NCI-H1930 (cell line): ENCODE measurements at places on chromosomes 3 and 15.

GRCh38 chr15:73143763-73144155 lies 91.5 kb downstream of the NEO1 start:
- DNase-seq, result no peak

DNA sequence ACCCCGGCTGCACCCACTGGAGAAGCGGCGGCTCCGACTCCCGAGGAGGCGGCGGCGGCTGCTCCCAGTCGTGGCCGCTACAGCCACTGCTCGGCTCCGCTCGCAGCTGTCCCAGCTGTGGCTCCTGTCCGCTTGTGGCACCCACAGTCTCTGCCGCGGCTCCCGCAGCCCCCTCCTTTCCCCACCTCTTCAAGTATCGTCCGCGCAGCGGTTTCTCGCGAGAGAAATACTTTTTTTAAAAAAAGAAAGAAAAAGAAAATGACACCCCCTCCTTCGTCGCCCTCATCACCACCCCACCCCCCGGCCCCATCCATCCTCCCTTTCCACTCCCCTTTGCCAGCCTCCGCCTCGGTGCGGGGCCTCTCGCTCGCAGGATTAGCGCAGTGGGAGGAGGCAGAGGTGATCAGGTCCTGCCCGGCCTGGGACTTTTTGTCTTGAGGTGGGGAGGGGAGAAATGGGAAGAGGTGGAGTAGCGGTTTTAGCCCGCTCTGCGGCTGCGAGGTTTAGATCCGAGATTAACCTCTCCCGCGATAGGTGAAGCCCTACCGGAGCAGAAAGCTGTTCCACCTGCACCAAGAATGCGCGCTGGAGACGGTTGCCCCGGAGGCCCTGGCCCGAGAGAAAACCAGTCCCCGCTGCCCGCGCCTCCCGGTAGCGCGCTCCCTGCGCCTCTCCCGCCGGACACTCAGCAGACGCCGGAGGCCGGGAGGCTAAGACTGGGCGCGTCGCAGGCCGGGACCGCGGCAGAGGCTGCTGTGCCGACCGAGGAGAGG lies at the start of gene FBN1:
TSS of gene FBN1 (minus strand) at position 152 of the 773 bp plus-strand sequence. CDS start 940 bp downstream, outside the sequence.
- no peak for DNase-seq

DNA sequence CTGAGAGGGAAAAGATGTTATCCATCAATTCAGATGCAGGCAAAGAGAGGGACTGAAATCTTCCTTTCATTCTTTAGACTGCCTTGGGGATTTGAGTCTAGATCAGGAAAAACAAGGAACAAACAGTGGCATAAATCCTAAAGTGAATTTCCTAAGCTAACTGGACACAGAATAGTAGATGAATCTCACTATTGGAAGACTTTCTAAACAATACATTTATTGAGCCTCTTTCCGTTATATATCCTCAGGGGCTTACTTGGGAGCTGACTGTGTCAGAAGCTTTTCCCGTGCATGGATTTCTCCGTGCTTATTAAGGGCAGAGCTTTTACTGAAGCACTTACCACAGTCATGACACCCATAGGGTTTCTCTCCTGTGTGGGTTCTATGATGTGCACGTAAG lies 10.0 kb downstream of the ZSCAN29 start:
- DNase-seq, result no peak

- DNase-seq, result no peak
Measured at GRCh38 chr3:31636049-31636448, 103.3 kb downstream of the STT3B start.

DNA sequence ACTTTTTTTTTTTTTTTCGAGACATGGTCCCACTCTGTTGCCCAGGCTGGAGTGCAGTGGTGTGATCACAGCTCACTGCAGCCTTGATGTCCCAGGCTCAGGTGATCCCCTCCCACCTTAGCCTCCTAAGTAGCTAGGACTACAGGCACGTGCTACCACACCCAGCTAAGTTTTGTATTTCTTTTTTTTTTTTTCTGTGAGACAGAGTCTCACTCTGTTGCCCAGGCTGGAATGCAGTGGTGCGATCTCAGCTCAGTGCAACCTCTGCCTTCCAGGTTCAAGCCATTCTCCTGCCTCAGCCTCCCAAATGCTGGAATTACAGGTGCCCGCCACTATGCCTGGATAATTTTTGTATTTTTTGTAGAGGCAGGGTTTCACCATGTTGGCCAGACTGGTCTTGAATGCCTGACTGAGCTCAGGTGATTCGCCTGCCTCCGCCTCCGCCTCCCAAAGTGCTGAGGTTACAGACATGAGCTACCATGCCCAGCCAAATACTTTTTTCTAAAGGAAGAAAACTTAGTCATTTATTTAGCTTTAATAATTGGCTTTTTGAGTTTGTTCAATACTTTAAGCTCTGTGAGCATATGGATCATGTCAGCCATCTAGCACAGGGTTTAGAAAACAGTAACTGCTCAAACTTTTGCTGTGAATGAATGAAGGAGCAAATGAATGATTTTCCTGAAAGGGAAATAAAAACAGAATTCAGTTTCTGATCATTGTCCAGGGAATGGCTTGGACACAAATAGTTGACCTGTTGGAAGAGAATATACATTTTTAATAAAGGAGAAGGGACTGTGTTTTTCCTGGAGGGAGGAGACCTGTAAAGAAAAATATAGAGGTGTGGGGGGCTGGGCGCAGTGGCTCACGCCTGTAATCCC lies 26.0 kb downstream of the UBE2E1 start:
- no peak for DNase-seq

- DNase-seq, result no peak
Measured at GRCh38 chr3:170044795-170045244, 7.0 kb downstream of the GPR160 start.

DNA sequence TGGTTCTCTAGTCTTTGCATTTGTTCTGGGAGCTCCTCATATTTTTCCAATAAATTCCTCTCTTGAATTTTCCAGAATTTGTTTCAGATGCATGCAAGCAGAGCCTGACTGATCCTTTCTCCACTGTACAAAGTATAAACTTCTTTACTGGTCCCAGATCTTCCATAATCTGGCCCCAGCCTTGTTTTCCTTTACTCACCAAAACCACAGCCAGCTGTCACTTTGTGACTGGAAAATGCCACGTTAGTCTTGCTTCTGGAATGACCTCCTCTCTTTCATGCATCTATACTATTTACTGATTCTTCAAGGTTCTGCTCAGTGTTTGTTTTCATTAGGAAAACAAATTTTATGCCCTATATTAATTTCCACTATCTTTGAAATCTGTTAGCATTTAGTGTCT lies 60.4 kb upstream of the SPPL2A start:
- no peak for DNase-seq

GRCh38 chr3:51024121-51024520 lies 349.4 kb downstream of the DOCK3 start:
- no peak for DNase-seq

DNA sequence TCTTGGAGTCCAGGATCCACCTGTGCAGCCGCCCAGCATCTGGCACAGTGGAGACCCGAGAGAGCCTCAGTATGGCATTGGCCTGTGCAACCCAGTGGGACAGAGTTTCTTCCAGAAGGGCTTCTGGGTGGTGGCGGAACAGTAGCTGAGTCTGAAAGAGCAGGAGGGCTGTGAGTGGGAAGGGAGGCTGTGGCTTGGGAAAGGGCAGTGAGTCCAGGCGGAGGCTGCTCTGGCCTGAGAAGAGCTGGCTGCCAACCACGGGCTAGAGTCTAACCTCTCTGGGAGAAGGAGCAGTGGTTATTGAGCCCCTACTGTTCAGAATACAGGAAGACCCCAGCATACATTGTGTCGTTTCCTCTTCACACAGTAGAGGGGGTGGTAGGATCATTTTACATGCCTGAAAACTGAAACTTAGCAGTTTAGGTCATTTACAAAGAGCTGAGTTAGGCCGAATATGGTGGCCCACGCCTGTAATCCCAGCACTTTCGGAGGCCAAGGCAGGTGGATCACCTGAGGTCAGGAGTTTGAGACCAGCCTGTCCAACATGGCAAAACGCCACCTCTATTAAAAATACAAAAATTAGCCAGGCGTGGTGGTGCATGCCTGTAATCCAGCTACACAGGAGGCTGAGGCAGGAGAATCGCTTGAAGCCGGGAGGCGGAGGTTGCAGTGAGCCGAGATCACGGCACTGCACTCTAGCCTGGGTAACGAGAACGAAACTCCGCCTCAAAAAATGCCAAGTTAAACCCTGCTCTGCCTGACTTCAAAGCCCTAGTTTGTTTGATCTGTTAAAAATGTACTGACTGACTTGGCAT lies 3.2 kb downstream of the AEN start:
- no peak for DNase-seq

DNA sequence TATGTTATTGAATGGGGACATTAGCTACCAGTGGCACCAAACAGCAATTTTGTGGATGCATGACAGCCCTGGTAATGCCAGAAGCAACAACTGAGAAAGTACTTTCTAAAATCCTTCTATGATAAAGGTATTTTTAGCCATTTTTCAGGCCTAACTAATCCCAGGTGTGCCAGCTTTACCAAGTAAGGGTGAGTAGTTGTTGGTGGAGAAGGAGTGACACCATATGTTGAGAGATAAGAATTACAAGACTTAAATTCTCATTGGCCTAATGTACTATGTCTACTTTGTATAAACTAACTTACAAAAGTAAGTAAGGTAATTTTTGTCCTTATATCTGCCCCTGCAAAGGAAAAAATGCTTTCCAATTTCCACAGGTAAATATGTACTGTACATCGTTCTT lies 4.1 kb upstream of the COX17 start:
- DNase-seq, result no peak

DNA sequence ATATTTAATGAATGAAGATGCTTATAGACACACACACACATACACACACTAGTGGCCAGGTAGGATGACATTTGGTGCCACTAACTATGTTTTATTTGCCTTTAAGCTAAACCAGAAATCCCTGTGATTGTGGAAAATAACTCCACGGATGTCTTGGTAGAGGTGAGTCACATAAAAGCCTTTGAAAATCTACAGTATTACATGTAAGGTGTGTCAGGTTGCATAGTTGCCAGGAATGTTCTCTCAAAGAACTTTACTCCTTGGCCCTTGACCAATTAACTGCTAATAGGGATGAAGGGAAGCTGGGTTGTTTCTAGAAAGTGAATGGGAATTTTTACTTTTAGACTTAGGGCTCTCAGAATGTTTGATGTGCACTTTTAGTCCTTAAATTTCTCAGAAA lies 9.9 kb downstream of the ZBED2 start:
- no peak for DNase-seq

DNA sequence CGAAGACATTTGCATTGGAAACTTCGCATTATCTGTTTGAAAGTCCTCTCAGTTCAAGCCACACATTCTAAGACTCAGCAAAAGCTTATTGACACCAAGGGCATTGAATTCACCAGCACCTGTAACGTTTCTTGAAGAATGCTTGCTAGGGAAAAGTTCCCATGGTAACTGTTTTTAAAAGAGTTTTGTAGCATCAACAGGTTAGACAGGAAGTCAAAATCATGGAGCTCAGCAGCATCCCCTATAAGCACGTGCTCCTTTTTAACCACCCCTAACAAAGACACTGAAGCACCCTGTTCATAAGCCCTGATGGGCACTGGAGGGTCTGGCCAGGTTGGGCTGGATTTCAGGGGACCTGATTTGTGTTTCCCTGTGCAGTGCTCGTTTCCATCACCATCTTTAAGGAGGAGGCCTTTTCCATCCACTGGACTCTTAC lies 229.7 kb upstream of the BHLHE40 start:
- DNase-seq, result no peak

GRCh38 chr3:14837878-14838258 lies 19.1 kb downstream of the FGD5 start:
- DNase-seq, result no peak

GRCh38 chr15:75891895-75892294 lies 11.8 kb upstream of the FBXO22 start:
- DNase-seq, result no peak

DNA sequence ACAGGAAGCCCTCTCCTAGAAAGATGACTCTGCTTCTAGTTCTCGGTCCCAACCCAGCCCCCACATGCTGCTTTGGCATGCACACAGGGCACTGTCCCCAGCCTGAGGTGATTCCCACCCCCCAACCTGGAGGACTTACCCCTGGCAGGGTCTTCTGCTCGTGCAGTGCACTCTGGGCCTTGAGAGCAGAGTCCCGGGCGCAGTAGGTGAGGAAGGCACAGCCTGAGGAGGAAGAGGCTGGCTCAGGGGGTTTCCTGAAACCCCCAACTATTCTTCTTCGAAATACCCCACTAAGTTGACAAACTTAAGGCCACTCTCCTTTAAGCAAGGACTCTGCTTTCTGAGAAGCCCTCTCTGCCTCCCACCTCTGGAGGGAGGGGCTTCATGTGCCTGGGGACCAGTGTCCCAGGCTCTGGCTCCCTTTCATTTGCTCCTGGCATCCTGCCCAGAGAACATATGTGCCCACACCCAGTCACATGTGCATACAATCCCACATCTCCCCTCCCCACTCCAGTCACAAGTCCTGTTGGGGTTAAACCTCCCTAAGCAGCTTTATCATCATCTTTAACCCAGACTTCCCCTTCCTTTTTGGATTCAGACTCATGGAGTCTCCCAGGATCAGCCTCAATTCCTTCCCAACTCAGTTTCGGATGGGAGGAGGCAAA lies 4.1 kb downstream of the CELF6 start:
- no peak for DNase-seq

DNA sequence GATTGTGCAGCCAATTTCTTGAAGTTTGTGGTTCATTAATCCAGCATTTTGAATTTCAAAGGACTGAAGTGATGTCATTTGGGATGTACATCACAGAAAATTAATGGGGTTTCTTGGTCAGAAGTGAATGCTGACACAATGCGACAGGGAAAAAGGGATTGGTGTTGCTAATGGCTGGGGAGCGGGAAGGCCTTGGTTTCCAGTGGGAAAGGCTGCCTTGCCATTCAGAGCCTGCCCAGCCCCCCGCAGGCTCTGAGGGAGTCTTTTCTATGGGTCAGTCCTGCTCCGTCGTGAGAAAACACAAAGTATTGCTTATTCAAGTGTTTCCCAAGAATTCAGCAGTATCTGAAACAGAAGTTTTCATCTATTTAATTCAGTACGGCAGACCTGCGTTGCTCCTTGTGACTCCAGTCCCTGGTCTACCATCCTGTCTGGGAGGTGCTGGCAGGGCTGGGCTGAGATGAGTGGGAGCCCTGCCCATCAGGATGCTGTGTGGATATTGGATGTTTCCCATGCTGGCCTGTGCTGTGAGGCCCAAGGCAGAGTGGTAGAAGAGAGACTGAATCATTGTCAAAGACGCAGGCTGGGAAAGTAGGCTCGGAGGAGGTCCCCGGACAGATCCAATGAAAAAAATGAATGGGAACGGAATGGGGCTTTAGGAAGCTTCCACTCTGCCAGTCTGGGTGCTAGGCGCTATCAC lies 111.2 kb upstream of the KLHL25 start:
- no peak for DNase-seq

- no peak for DNase-seq
Measured at GRCh38 chr3:65979731-65980130, 59.0 kb downstream of the MAGI1 start.

DNA sequence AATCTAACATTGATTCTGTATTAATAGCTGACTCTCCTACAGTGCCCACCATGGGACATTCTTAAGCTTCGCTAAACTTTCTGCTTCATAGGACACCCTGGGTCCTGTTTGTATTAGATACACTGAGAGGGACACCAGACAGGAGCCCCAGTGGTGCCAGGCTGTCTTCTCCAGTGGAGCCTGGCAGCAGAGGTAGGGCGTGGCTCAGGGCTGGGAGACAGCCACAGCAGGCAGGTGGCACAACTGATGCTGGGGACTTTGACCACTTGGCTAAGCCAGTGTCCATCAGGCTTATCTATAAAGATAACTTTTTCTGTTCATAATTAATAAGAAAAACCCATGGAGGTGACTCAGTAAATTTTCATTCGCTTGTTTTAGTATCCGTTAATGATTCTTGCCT lies 21.8 kb downstream of the NIPA1 start:
- no peak for DNase-seq
